ENCODE measurements at places on chromosomes 4 and X. TPM values are rescaled to one million over a fixed set of nuclear protein-coding genes. Genes with fewer than 3 reads are reported as not detected.

Gene EDA
- polyA plus RNA-seq, result 8.4 TPM

Gene GPR82
- polyA plus RNA-seq, result 0.35 TPM

Gene GYG2
- polyA plus RNA-seq, result 9.0 TPM

Gene ABLIM2
- 0.87 TPM for polyA plus RNA-seq

Data from ovary (tissue), 10 donors.